ENCODE measurements at places on chromosomes 12 and 14. TPM values are rescaled to one million over a fixed set of nuclear protein-coding genes. Genes with fewer than 3 reads are reported as not detected.

GRCh38 chr12:15852383-15852782 is 29.8 kb upstream of the STRAP start:
- no peaks in the 10 kb centered on the region for H3K36me3 ChIP-seq
- no peaks in the 10 kb centered on the region for H3K4me1 ChIP-seq
- DNase-seq = no peak
- no peaks in the 10 kb centered on the region for H3K27me3 ChIP-seq

DNA sequence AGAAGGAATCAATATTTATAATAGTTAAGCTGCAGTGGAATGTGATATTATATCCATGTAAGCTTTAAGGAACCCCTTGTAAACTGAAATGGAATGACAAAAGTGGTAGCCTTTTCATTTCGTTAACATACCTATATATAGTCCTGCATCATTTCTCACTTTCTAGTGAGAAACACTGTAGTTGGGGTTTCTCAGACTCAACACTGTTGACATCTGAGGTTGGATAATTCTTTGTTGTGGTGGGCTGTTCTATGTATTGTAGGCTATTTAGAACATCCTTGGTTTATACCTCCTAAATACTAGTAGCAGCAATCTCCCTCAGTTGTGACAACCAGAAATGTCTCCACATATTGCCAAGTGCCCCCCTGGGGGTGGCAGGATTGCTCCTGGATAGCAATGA is 79.1 kb downstream of the RAD52 start:
- H3K27ac ChIP-seq = no peak overlapping the region
- H3K4me3 ChIP-seq = no peak overlapping the region
- no peaks in the 10 kb centered on the region for H3K4me1 ChIP-seq
- H3K36me3 ChIP-seq = peaks cover 99% of the 10 kb centered on the region
- no peaks in the 10 kb centered on the region for H3K27me3 ChIP-seq
- no peak for DNase-seq

DNA sequence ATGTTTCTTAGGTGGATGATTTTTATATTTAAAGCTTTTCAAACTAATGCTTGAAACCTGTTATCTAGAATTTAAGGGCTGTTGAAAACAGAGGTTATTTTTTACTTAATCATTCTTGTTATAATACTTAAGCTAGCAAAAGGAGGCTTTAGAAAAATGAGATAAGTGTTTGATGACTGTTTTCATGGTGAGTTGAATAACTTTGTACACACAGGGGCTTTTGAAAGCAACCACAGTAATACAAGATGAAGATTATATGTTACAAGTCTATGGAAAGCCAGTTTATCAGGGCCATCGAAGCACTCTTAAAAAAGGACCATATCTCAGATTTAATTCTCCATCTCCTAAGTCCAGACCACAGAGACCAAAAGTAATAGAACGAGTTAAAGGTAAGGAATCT is 33.3 kb downstream of the KIAA0586 start:
- no peaks in the 10 kb centered on the region for H3K4me1 ChIP-seq
- DNase-seq = no peak
- H3K27ac ChIP-seq = no peak overlapping the region
- no peaks in the 10 kb centered on the region for H3K27me3 ChIP-seq

Gene PAPLN
- total RNA-seq = 20.2 TPM

DNA sequence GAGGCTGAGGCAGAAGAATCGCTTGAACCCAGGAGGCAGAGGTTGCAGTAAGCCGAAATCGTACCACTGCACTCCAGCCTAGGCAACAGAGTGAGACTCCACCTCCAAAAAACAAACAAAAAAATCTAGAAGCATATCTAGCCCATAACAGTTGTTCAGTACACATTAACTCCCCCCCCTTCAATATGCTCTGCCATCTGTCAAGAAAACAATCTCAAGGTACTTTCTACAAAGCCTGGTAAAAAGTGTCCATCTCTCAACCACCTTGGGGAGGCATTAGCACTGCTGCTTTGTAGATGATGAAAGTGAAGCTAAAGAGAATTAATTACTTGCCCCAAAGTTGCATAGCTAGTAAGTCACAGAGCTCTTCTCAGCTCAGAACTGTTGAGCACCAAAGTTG is 24.9 kb downstream of the LGALS3 start:
- no peak for DNase-seq
- H3K36me3 ChIP-seq = no peaks in the 10 kb centered on the region
- no peak overlapping the region for H3K27ac ChIP-seq
- no peaks in the 10 kb centered on the region for H3K4me1 ChIP-seq

DNA sequence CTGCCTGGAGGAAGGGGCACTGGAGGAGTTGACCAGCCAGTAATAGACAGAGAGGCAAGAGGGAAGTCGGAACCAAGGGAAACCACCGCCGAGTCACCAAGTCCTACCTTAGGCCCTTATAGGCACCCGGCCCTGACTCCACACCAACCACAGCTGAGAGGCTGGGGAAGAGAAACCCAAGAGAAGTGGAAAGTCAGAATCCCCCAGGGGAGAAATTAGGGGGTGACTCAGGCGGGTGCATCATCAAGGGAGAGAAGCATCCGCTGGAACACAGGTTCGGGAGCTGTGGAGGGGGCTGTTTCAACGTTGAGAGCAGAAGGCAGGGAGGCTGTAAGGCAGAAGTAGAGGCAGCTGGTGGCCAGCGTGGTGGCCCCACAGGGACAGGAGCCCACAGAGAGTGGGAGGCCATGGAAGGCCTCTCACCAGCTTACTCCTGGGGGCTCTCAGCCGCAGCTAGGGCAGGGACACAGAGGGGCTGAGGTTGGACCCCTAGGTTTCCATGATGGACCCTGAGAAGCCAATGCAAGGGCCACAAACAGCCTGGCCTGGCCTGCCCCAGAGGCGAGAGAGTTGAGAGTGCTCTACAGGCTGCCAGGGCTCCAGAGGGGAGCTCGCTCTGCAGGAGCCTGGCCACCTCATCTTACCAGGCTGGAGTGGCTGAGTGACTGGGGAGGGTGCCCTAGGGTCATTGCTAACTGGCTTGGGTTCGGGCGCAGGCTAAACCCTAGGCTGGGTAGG is 1.4 kb upstream of the TRMT61A start:
- H3K27ac ChIP-seq = peak overlapping the region; percentile 98
- peaks cover 40% of the 10 kb centered on the region for H3K4me1 ChIP-seq
- H3K4me3 ChIP-seq = peak overlapping the region; percentile 95

DNA sequence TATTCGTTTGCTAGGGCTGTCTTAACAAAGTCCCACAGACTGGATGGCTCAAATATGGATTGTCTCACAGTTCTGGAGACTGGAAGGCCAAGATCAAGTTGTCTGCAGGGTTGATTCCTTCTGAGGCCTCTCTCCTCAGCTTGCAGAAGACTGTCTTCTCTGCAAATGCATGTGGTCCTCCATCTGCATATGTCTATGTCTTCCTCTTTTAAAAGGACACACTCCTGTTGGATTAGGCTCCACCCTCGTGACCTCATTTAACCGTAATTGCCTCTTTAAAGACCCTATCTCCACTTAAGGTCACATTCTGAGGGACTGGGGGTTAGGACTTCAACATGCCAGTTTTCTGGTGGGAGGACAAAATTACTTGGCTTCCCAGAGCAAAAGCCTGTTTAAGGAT is 123.3 kb downstream of the SLC38A6 start:
- H3K36me3 ChIP-seq = no peaks in the 10 kb centered on the region
- no peaks in the 10 kb centered on the region for H3K27me3 ChIP-seq
- H3K4me3 ChIP-seq = no peak overlapping the region
- H3K27ac ChIP-seq = peak overlapping the region; percentile 20

Gene ERP27
- total RNA-seq = 9.7 TPM

Gene TBC1D30
- 14.8 TPM for total RNA-seq

Measured in upper lobe of right lung (tissue), 1 donor.